ENCODE measurements at places on chromosomes 12 and 14. TPM values are rescaled to one million over a fixed set of nuclear protein-coding genes. Genes with fewer than 3 reads are reported as not detected.

ZNF10 gene
- total RNA-seq, result 16.8 TPM

CATSPERB gene
- total RNA-seq, result 0.44 TPM

CTSG gene
- 23.0 TPM for total RNA-seq

PRICKLE1 gene
- 74.6 TPM for total RNA-seq

ENO2 gene
- total RNA-seq, result 118 TPM

IRAK3 gene
- 11.4 TPM for total RNA-seq
